ENCODE measurements at places on chromosomes 16 and 17. TPM values are rescaled to one million over a fixed set of nuclear protein-coding genes. Genes with fewer than 3 reads are reported as not detected.
A peak's percentile ranks its signal among the peaks of the same experiment; 100 is the strongest.

DNA sequence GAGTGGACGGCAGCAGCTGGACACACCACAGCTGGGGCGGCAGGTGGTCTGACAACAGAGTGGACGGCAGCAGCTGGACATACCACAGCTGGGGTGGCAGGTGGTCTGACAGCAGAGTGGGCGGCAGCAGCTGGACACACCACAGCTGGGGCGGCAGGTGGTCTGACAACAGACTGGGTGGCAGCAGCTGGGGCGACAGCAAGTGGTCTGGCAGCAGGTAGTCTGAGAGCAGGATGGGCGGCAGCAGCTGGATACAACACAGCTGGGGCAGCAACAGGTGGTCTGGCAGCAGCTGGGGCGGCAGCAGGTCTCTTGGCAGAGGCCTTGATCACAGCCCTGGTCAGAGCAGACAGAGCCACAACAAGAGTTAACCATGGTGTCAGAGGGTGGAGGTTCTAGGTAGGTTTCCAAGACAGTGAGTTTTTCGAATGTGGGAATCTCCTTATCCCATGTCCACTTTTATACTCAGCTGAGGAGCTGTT is at the start of gene KRTAP4-1:
KRTAP4-1 (minus strand) TSS at position 432 of the 482 bp plus-strand sequence; CDS start at position 375, 57 bp downstream.
- no peak for DNase-seq

DNA sequence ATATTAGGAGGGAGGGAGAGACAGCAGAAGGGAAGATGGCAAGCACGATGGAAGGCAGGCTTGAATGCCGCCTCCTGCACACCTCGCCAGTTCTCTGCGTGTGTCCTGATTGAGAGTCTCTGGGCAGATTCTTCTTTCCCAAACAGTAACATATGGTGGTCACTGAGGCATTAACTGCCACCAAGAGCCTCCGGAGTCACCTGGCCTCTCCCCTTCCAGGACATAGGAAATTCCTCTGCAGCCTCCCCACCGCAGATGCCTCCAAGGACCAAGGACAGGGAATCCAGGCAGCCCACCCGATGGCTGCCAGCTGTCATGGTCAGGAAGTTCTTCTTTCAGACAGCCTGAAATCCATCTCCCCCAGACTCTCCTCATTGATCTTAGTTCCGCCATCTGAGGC is 149.3 kb downstream of the ENGASE start:
- DNase-seq: no peak

DNA sequence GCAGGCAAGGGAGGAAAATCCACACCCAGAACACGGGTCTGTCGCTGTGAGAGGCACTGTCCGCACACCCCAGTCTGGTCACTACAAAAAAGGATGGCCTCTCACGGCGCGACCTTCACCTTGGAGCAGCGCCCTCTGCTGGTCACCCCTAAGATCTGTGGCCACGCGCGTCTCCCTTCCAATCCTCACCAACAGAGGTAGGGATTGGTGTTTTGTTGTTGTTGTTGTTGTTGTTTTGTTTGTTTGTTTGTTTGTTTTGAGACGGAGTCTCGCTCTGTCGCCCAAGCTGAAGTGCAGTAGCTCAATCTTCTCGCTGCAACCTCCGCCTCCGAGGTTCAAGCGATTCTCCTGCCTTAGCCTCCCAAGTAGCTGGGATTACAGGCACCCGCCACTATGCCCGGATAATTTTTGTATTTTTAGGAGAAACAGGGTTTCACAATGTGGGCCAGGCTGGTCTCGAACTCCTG is 15.0 kb upstream of the C17orf58 start:
- DNase-seq: peak; percentile 73

DNA sequence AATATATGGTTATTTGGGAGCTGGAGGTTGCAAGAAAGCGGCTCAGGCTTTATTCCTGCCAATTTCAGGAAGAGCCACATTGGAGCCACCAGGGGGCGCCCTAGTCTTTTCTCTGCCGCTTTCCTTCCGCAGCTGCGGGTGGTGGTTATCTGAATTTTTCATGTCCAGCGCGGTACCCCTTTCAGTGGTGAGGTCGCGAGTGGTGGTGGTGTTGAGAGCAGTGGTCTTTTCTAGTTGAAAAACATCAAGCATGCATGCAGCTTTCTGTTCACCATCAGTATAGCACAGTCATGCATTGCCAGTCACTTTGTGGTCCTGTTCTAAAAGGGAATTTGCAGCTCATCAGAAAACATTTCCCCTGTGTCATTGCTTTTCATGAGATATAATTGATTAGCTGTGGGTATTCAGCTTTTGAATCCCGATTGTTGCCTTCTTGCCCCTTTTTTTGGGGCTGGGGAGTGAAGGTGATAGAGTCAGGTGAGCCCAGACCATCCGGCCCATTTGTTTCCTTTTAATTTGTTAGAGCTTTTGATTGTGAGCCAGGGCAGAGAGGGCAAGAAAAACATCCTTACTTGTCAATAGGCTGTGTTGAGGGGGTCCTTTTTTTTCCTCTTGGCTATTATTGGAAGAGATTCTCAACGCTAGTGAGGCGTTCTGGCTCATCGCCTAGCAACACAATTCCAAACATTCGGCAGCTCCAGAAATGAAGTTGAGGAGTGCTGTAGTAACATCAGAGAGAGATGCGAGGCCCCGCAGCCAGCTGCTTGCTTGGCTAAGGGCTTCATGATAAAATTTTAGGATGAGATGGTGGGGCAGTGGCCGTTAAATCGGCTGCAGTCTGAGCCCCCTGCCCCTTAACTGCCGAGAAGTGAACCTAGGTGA is 119.0 kb downstream of the SNX29 start:
- DNase-seq: peak; percentile 83

DNA sequence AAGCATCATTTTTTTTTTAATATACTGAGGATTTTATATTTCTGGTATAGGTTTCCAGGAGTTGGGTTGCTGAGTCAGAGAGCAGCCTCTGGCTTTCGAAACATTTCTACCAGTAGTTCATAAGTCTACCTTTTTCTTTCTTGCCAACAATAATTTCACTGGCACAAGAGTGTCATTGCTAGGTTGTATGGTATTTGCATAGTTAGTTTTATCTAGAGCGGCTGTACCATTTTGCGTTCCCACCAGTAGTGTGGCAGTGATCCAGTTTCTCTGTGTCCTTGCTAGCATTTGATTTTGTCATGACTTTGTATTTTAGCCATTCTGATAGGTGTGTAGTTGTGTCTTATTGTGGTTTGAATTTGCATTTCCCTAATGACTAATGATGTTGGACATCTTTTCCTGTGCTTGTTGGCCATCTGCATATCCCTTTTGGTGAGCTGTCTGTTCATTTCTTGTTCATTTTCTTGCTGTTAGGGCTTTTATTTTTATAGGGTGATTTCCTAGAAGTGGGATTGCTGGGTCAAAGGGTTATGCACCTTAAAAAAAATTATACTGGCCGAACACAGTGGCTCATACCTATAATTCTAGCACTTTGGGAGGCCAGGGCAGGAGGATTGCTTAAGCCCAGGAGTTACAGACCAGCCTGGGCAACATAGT is 39.9 kb downstream of the SNX29 start:
- DNase-seq: no peak

The PPP1R27 gene
- total RNA-seq: not detected

The CDRT15L2 gene
- total RNA-seq: not detected
